ENCODE measurements at places on chromosomes 12 and 14. TPM values are rescaled to one million over a fixed set of nuclear protein-coding genes. Genes with fewer than 3 reads are reported as not detected.

ESRRB gene
- 0.17 TPM for total RNA-seq

P2RX7 gene
- total RNA-seq: 7.3 TPM

SPIC gene
- not detected for total RNA-seq

PRICKLE1 gene
- total RNA-seq: 0.34 TPM

PTGER2 gene
- total RNA-seq: 67.9 TPM

POTEG gene
- total RNA-seq: not detected

CLEC9A gene
- not detected for total RNA-seq

RASAL1 gene
- total RNA-seq: 0.34 TPM

SYCP3 gene
- total RNA-seq: 0.44 TPM

NEK9 gene
- 76.8 TPM for total RNA-seq

RPL10L gene
- not detected for total RNA-seq

CCDC177 gene
- 0.08 TPM for total RNA-seq

TBX3 gene
- not detected for total RNA-seq

SLC2A14 gene
- total RNA-seq: not detected

TAS2R8 gene
- total RNA-seq: not detected

ASCL1 gene
- total RNA-seq: 0.08 TPM

NEUROD4 gene
- 0.05 TPM for total RNA-seq

KRT75 gene
- not detected for total RNA-seq

Data from activated T-helper 1 cell treated with anti-CD3 and anti-CD28 coated beads, Interleukin-12 subunit alpha, Interleukin-12 subunit beta, Interleukin-2, Interleukin-4 antibody, amounts not matched to agents 30 ng/mL and 10 ng/mL and 1 ng/mL, durations not matched to agents 14 hours and 24 hours and 36 hours (primary cell).